HEK293T (cell line): ENCODE measurements at places on chromosomes 6 and 20.

- DNase-seq = no peak
These were observed 16.4 kb upstream of the STX16 start for GRCh38 chr20:58634521-58635278.

- no peak for DNase-seq
These were observed 15.8 kb downstream of the COX4I2 start for GRCh38 chr20:31653561-31653960.

DNA sequence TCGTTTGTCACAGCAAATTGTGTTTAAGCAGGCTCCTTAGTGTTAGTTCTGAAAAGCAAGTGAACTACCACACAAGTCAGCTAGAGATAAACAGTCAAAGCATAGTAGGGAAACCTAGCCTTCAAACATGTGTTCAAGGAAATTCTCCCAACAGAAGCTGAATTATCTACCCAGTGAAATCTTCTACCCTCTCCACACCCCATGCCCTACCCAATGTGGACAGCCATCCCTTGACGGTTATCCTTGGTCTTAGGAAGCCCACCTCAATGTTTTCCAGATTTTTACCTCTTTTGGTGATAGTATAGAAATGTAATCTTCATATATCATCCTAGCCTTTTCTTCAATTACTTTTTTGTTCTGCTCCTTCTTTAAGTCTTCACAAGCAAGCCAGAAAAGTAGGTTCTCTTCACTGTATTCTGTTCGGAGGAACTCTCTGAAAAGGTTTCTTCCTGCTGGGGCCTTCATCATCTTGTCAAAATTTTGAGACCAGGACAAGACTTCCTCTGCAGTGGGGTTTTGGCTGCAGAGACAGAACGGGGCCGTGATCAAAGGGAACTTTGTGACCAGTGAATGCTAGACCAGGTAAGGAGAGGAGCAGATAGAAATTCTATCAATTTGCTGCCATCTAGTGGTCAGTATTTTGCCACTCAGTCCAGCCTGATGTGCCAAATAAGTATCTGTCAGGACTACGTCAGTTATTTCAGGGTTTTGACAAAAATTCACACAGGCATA, 21.6 kb upstream of the MTRF1L start:
- peak; percentile 70 for DNase-seq

GRCh38 chr6:135280375-135281136, 99.4 kb downstream of the MYB start:
- DNase-seq = no peak

GRCh38 chr20:49882171-49882970, 33.0 kb downstream of the SPATA2 start:
- DNase-seq = no peak

- DNase-seq = no peak
These were observed 27.3 kb upstream of the SIRPG start for GRCh38 chr20:1684872-1685271.

GRCh38 chr20:51014797-51015722, 7.8 kb downstream of the KCNG1 start:
- peak; percentile 78 for DNase-seq

DNA sequence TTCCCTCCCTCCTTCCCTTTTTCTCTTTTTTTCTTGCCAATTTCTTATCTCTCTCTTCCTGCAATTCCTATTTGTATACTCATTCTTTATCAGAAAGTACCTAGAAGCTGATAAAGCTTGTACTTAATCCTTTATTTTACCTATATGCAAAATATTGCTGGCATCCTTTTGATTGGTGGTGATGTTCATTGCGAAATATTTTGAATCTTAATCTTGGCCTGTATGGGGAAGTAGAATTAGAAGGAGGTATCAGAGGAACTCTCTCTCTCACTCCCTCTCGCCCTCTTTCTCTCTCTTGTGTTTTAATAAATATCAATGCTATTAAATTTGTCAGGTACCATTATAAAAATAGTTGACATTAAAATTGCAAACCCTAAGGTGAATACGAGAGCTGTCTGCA, 52.8 kb downstream of the UST start:
- no peak for DNase-seq

DNA sequence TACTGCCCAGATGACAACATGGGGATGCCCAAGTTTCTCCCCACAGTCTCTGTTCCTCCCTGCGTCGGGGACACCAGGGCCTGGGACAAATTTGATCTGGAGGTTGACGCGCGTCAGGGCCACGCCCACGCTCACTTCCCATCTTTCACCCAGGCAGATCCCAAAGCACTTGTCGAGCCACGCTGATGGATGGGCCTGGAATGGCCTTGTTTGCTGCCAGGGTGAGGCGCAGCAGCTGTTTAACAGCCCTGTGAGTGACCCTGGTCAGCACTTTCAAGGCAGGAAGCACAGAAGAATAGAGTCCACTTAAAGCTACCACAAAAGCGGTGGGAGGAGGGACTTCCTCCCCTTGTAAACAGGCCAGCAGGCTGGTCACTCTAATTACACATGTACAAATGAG, 324.7 kb upstream of the JARID2 start:
- DNase-seq = no peak

DNA sequence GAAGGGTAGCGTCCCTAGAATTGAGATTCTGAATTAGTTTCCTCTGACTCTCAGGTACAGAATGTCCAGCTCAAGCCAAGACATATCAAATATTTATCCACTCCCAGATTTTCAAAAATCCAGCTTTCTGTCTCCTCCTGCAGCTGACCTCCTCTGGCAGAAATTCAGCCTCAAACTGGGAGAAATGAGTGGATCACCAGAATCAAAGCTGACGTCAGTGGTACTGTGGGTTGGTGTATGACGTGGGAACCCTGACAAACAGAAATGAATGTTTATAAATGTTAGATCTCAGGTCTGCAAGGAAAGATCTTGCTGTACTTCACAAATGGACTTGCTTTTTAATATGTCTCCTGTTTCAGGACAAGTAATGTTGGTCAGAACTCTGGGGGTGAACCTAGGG, 595.0 kb downstream of the PTPRT start:
- no peak for DNase-seq

- no peak for DNase-seq
These were observed 21.5 kb upstream of the NTSR1 start for GRCh38 chr20:62686869-62687830.

GRCh38 chr20:49388744-49389143, 93.7 kb downstream of the KCNB1 start:
- no peak for DNase-seq

DNA sequence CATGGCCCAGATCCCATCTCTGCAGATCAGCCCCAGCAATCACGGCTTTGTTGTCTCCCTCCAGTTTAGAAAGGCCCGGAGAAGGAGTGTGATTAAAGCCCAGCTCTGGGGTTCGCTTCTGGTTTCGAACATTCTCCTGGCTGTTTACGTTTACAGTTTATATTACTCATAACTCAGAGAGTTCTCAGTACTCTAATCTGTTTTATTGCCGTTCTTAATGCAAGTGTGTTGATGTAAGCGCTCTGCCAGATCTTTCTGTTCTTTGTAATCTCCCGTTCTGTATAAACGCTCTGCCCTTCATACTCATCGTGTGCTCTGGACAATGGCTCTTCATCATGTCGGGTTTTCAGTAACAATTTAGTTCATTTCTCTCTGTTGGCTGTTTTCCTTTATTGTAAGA, 118.0 kb upstream of the PRND start:
- DNase-seq = no peak

- DNase-seq = peak; percentile 70
These were observed 16.8 kb upstream of the ARFGEF2 start for GRCh38 chr20:48904566-48905296.

DNA sequence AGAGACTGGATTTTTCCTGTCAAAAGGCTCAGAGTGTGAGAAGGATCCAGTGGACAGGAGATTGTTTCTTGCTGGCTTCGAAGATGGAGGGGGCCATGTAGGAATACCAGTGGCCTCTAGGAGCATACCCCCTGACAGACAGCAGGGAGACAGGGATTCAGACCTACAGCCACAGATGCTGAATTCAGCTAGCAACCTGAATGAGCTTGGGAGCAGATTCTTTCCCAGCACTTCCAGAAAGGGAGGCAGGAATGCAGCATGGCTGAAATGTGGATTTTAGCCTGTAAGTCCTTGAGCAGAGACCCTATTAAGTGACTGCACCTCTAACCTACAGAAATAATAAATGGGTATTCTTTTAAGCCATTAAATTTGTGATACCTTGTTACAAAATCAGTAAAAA, 44.6 kb downstream of the STXBP5 start:
- no peak for DNase-seq

- DNase-seq = no peak
These were observed 530.1 kb upstream of the NOX3 start for GRCh38 chr6:155985660-155986138.

DNA sequence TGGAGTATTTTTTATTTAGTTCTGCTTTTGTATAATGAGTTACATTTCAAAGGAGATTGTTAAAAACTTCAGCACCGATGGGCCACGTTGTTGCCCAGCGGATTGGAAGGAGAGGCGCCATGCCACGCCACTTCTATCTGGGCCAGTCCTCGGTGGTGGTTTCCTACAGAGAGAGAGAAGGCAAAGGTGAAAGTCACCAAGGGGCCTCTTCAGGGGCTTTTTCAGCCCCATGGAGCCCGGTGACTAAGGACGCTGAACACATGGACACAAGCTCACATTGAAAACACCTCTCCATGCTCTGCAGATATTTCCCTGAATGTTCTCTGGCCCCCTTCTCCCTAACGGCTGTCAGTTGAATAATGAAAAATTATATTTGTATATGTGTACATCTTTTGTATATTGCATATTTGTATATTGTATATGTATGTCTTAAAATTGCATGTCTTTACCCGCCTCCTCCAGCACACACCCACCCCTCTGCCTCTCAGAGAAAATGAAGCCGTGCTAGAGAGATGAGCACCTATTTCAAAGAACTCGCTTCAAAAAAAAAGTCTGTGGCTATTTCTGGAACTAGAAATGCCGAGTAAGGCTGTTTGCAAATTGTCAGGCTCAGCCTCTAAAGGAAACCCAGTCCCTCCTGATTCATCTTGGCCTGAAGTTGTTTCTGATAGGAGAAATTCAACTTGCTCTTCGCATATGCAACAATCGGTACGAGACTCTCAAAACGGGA, 91.9 kb upstream of the CDH4 start:
- no peak for DNase-seq

DNA sequence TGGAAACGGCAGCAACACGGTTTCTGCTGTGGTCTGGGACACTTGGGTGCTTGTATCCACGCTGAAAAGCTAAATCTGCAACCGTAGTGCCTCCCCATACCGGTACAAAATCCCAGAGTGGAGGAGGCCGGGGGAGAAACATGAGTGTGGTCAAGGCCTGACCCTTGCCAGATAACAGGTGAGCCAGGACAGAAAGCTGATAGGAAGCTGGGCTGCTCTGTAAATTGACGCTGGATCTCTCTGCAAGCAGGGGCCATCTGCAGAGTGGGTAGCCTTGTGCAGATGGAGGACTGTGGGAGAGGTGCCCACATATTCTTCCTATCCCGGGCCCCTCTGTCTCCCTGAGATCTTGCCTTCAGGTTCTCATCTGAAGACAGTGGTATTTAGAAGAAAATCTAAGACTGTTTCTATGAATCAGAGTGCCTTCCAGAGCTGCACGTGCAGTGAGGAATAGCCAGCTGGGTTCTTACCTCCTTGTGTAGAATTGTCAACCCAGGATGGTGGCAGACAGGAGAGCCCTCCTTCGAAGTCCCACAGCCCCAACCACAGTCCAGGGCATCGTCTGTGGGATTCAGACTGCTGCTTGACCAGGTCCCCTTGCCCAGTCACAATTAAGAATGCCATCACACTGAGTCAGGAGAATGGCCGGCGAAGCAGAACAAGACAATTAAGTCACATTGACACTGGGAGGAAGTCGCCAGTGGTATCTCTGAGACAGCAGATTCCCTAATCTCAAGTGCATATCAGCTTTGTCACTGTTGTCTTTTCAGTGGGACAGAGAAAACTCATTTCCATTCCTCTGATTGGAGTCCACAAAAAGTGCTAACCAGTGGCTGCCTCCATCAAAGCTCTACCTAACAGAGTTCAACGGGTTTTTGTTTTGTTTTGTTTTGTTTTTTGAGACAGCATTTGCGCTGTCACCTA, 100.0 kb upstream of the RIPOR2 start:
- no peak for DNase-seq

DNA sequence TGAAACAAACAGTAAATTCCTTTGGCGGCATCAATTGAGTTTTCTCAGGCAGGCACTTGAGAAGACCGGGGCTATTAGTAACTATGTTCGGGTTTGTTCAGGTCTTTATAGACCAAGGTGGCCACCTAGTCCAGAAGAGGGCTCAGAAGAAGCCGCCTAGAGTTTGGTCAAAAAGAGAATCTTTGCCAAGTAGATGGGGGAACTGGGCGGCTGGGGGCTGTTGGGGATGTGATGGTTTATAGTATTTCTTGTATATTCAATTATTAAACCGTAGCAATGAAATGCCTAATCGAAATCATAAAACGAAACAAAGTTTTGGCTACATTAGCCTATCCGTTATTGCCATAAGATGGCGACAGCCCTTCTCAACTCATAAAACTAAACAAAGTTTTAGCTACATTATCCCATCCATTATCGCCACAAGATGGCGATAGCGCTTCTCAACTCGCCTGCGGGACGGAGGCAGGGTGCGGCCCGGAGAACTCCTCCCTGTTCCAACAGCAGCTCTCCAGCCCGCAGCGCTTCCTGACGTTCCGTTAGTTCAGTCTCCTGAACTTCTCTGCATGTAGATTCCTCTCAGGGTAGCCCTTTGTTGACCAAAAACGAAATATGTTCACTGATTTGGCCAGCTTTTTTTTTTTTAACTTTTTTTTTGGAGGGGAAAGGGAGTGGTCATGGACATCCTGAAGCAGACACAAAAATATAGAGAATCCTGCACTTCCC, 120.5 kb upstream of the PRSS16 start:
- DNase-seq = peak; percentile 70

DNA sequence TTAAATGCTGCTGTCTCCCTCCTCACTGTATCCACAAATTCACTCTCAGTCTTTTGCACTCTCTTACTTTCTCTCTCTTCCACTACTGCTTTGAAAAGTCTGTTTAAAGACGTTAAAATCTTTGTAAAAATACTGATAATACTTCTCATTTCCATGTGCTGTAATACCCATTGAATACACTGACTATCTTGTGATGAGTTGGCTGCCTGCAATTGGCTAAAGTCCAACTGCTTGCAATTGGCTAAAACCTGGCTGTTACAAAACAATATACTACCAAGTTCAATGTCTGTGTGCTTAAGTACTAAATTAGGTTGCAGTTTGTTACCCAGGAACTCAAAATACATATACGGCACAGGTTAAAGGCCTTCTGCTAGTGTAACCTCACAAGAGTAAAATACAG, 264.8 kb downstream of the THBS2 start:
- DNase-seq = no peak

DNA sequence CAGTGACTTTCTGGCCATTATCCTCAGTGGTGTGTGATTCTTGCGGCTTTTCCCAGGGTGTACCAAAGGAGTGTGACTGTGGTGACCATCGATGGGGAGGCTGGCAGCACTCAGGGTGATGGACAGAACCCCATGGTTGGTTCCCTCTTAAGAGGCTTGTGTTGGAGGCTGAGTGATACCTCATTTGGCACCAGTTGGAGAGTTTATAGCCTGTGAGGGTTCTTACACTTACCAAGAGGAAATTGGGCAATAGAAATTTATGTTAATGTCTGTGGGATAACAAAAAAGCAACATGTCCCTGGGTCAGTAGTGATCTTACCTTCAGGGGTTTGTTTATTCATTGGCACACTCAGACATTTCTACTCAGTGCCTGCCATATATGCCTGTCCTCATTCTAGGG, 37.2 kb downstream of the DAAM2 start:
- DNase-seq = no peak

- DNase-seq = no peak
These were observed 21.6 kb upstream of the TBC1D7 start for GRCh38 chr6:13349811-13350506.
